NCI-H524 (cell line): ENCODE measurements at places on chromosomes 11 and 22.

GRCh38 chr22:34914846-34915245, 151.1 kb upstream of the ISX start:
- no peak for DNase-seq

GRCh38 chr22:46027211-46028105, 50.5 kb upstream of the WNT7B start:
- no peak for DNase-seq

GRCh38 chr11:13669544-13670488, 1.3 kb downstream of the FAR1 start:
- peak; percentile 11 for DNase-seq

GRCh38 chr22:39662686-39663052, 92.1 kb downstream of the CACNA1I start:
- no peak for DNase-seq

- DNase-seq: no peak
Measured at GRCh38 chr11:9858822-9859221, 194.9 kb downstream of the SWAP70 start.

DNA sequence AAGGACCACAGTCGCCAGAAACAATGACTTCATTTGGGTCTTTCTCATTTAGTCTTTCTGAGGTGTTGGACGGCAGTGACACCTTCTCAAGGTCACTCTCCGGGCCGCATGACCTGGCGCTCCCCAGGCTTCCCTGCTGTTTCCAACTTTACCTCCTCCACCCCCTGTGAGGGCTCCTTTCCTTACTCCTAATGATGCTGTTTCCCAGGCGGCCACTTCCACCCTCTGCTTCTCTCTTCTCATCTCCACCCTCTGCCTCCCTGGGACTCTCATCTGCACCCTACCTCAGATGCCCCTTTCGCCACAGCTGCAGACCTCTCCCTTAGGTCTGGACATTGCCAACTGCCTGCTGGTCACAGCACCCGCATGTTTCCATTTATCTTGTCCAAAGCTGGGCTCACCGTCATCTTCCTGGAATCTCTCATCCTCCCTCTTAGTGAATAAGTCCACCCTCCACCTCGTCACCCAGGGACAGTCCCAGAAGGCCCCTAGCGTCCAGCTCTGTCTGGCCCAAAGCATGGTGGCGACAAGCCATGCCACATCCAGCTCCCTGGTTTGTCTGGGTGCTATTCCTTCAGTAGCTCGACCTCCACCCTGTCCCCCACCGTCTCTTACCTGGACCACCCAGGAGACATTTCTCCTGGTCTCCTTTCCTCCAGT, 113.8 kb downstream of the BUD13 start:
- DNase-seq: no peak

- DNase-seq: no peak
Measured at GRCh38 chr11:118485273-118485672, 42.0 kb upstream of the TTC36 start.

DNA sequence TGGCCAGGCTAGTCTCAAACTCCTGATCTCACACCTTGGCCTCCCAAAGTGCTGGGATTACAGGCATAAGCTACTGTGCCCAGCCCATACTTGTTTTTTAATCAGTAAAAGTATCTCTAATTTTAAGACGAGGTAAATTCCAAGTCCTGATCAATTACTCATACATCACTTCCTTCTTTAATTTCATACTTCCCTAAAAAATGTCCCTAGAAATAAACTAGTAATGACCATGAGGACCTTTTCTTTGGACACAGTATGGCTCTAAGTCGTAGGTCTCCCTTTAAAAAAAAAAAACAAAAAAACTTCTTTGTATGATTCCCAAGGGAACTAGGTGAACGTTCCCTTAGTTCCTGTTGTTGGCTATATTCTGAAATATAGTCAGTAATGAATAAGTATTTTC, 29.8 kb downstream of the NUP98 start:
- no peak for DNase-seq

GRCh38 chr11:83156996-83157593, at the start of gene PCF11:
TSS of gene PCF11 (plus strand) at chr11:83157131. CDS start at chr11:83157440, 309 bp downstream.
- no peak for DNase-seq

DNA sequence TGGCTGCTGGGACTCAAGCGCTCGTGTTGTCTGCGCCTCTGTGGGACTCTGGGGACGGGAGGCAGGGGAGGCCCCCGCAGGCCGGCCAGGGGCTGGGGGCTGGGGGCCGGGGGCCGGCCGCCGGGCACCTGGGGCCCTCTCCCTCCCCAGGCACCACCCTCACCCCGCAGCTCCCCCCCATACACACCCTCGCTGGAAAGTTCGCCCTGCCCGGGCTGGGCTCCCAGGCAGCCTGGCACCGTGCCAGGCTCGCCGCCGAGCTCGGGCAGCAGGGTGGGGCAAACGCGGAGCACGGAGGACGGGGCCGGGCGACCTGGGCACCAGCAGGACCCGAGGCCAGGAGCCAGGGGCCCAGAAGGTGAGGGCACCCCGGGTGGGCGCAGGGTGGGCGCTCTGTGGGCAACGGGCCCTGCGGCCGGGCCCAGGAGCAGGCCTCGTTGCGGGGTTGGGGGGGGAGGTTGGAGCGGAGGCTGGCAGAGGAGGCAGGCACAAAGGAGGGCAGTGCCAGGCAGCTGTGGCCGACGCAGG, 76.7 kb upstream of the WNT7B start:
- DNase-seq: peak; percentile 74

DNA sequence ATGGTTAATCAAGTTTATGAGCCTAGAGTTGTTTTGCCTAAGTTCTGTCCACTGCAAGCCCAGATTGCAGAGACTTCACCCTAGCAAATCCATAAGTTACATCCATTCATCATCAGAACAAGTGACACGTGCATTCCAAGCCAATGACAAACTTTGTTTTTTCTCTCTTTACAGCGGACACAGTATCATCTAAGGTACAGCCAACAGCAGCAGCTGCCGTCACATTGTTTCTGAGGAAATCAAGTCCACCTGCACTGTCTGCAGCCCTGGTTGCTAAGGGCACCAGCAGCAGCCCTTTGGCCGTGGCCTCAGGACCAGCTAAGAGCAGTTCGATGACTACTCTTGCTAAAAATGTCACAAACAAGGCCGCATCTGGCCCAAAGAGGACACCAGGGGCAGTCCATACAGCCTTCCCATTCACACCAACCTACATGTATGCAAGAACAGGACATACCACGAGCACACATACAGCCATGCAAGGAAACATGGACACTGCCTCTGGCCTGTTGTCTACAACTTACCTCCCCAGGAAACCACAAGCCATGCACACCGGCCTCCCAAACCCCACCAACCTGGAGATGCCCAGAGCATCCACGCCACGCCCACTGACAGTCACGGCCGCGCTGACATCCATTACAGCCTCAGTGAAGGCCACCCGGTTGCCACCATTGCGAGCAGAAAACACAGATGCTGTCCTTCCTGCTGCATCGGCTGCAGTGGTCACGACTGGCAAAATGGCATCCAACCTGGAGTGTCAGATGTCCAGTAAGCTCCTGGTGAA, 155.8 kb downstream of the C11orf91 start:
- no peak for DNase-seq

DNA sequence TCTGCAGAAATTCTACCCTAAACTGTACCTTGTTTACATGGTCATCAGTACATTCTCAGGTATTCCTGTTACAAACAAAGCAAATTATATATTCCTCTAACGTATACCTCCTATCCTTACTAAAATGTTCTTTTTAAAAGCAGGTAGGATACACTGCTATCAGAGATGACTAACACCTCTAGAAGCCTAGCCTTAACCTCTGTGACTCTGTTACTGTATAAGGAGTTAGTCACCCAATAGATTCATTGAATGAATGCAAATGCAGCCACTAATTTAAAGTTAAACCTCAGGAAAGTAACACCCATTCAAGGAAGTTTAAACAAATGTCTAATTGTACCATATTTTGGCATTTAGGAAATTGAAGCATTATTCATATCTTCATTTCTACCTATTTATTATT, 82.2 kb downstream of the FCHSD2 start:
- DNase-seq: no peak

DNA sequence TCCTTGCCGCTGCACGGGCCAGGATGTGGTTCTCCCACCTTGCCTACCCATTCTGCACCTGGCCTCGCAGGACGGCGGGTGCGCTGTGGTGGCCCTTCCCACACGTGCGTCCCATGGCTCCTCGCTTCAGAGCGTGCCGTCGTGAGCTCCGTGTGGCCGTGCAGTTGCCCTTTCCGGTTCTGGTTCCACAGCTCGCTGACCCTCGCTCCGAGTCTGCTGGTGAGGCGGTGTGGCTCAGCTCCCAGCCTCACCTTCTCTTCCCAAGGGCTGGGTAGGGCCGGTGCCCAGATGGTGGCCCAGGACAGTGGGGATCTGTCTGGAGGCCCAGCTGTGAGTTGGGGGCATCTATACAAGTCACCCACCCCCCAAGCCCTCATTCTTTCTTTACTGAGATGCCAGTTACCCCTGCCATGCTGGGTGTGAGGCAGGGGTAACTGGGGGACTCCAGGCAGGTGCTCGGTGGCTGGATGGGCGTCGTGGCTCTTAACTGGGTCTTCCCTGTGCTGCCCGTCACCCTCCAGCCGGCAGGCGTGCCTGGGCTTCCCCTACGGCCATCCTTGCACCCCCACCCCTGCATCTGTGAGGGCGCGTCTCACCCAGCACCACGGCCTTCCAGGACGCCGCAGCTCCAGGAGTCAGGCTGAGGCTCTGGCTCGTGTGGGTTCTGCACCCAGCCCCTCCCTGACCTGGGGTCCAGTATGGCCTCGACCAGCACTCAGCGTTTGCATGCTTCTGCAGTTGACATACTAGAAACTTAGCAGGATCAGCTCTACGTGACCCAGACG, 395.2 kb downstream of the TBC1D22A start:
- DNase-seq: no peak

DNA sequence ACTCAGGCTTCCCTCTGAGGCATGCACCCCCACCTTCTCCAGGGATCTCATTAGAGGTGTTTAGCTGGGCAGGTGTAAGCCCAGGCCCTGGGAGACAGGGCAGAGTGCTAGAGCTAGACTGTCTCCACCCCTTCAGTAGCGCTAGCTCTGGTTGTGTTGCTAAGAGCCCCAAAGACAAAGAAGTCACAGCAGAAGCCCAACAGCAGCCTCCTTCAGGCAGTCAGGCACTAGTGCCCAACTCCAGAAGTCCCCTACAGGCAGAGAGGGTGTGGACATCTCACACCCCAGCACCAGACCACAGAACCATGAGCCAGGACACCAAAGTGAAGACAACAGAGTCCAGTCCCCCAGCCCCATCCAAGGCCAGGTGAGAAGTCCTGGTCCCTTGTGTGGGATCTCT, at the start of gene CNGA4:
Gene CNGA4, plus strand, starts transcription at position 188 of the 400 bp plus-strand sequence. Its CDS starts 118 bp downstream, at position 306.
- no peak for DNase-seq

- DNase-seq: no peak
Measured at GRCh38 chr11:111764621-111765020, 1.6 kb downstream of the PPP2R1B start.

DNA sequence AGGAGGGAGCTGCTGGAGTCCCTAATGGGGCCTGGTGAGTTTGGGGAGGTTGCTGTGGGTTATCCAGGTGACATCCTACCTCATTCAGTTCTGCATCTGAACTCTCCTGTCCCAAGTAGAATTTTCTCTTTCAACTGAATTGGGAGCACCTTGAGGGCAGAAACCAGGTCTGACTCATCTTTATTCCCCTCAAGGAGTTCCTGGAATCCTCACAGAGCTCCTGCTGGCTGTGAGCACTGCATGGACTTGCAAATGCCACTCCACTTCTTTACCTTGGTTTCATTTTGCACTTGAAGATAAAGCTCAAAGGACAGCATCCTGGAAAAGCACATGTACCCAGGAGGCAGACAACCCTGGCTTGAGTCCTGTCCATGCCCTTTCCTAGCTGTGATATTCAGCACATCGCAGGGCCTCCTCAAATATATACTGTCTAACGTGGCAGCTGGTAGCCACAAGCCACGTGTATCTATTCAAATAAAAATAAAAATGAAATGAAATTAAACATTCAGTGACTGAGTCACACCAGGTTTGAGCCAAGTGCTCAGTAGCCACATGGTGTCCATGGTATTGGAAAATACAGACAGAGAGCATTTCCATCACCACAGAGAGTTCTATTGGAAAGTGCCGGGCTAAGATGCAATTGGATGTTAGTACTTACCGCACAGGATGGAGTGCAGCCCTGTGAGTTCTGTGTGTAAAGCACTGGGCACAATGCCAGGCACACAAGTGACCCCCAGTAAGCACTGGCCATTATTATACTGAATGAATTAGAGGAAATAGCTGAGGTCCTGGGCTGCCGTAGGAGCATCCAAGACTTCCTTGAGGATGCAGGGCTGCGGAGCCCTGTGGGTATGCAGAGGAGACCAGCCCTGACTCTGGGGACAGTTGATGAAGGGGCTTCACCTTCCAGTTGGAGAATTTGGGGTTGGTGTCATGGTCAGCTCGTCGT, 149.0 kb downstream of the PKNOX2 start:
- DNase-seq: no peak

DNA sequence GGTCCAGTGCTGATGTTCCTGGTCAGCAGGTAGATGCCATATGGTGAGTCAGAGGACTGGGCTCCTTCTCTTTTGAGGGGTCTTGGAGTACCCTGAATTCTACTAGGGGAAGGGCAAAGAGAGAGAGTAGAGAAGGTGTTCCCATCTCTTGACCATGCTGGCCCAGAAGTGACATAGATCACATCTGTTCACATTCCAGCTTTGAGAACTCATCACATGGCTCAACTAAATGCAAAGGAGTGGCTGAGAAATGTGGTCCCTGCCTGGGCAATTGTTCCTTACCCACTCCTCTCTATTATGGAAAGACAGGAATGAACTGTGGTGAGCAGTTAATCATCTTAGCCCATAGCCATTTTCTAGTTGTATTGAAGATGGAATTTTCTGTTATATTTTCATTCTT, 105.4 kb upstream of the TIMP3 start:
- no peak for DNase-seq

DNA sequence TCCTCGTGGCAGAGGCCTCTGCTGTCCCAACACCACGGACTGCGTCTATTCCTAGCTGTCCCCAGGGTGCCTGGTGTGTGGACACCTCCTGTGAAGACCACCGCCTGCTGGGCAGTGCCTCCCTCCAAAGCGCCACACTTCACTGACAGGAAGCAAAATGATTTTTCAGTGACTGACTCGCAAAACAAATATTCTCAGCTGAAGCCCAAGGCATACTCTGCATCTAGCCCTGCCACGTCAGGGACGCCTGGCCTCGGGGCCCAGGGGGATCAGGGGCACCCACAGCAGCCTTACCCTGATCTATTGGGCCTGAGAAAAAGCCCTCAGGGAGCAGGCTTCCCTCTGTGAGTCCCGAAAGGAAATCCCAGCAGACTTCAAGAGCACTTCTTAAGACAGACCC, 2.2 kb downstream of the BRD1 start:
- DNase-seq: no peak

GRCh38 chr11:9351321-9351881, 33.1 kb upstream of the IPO7 start:
- no peak for DNase-seq

DNA sequence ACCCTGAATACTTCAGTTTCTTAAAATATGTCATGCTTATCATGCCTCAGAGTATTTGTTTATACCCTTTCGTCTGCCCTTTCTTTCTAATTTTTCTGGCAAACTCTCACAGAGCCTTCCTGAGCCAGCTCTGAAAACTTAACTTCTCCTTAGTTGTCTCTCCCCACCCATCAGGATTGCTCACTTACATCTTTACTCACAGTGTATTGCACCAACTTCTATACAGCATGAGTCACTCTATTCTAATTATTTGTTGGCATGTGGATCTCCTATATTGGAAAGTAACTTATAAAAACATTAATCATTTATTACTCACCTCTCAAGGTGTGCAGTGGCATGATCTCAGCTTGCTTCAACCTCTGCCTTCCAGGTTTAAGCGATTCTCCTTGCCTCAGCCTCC, 114.9 kb downstream of the FANCF start:
- DNase-seq: no peak

GRCh38 chr11:105149477-105149876, 9.9 kb upstream of the CARD18 start:
- DNase-seq: no peak
